ENCODE measurements at places on chromosomes 6 and 20.

DNA sequence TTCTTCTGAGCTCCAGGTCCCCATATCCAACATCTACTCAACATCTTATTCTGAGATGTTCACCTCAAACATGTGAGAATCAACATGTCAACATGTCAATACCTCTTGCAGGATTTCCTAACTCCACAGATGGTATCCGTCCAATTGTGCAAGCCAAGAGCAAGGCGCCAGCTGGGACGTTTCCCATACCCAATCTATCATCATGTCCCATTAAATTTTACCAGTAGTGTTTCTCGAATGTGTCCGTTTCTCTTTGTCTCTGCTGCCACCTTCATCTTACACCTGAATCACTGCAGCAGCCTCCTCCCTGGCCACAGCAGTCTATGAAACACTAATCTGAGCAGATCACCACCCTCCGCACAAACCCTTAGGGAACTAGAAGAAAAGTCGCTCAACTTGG, 78.0 kb upstream of the RPS6KA2 start:
- DNase-seq: no peak

DNA sequence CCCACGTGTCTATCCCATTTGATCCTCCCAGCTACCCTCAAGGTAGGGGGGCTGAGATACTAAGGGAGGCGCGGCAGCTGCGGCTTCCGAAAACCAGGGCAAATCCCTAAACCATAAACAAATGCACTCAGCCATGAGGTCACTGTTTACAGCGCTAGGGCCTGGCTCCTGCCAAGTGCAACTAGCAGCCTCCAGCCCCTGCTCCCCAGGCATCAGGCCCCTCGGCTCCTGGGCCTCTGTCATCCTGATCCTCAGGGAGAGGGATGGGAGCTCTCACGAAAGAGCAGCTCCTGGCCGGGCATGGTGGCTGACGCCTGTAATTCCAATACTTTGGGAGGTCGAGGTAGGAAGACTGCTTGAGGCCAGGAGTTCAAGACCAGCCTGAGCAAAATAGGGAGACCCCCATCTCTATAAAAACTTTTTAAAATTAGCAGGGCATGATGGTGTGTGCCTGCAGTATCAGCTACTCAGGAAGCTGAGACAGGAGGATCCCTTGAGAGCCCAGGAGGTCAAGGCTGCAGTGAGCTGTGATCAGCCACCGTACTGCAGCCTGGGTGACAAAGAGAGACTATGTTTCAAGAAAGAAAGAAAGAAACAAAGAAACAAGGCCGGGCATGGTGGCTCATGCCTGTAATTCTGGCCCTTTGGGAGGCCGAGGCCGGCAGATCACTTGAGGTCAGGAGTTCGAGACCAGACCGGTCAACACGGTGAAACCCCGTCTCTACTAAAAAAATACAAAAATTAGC, 42.5 kb upstream of the TLDC2 start:
- no peak for DNase-seq

GRCh38 chr6:15441215-15441868, 195.5 kb downstream of the JARID2 start:
- peak; percentile 28 for DNase-seq

GRCh38 chr6:107217248-107217647, 101.9 kb upstream of the BEND3 start:
- DNase-seq: no peak

- no peak for DNase-seq
Observed at GRCh38 chr6:159815410-159815809, 15.3 kb downstream of the PNLDC1 start.

GRCh38 chr6:548517-548916, 108.4 kb downstream of the HUS1B start:
- DNase-seq: no peak

DNA sequence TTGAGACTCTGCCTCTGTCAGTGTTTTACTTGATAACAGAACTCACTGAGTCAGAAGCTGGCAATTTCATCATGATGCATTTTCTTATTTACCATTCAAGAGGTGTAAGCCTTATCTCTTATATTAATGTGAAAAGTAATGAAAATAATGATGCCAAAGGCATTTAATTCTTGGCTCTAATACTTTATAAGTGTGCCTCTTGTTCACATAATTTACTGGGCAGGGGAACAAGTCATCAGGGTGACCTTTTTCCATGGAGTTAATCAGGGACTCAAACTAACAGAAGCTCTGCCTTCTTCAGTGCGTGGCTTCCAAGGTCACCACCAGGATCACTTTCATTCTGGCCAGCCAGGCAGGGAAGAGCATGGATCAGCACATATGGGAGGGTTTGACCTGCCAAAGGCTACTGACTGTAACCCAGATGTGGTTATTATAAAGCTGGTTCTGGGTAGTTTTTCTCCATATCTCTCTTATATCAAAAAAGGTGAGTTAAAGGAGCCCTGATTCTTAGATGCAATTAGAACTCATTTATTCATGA, 5.2 kb upstream of the PLCB1 start:
- no peak for DNase-seq

- no peak for DNase-seq
Observed at GRCh38 chr6:63565727-63566596, 6.3 kb upstream of the LOC128125822 start.

- DNase-seq: no peak
Observed at GRCh38 chr6:167122827-167123657, at the start of gene CCR6. Gene CCR6, plus strand, starts transcription at chr6:167123096. Its CDS starts 13,039 bp downstream, at chr6:167136135.

DNA sequence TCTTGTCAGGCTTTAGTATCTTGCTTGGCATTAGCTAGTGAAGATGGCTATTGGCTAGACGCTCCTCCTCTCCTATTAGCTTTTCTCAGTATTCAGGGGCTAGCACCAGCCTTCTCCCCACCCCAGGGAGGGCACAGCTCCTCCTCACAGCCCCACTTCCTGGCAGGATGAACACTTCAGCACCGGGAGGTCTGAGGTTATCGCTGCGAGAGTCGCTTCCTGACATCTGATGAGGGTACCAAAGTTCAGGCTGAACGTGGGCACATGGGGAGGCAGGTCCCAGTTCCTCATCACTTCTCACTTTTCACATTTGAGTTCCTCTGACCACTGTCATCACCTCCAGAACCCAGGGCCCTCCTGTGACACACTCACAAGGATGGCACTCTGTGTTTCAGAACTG, 66.6 kb downstream of the LAMA4 start:
- DNase-seq: no peak

- DNase-seq: no peak
Observed at GRCh38 chr6:131419702-131420101, 153.3 kb upstream of the ARG1 start.

DNA sequence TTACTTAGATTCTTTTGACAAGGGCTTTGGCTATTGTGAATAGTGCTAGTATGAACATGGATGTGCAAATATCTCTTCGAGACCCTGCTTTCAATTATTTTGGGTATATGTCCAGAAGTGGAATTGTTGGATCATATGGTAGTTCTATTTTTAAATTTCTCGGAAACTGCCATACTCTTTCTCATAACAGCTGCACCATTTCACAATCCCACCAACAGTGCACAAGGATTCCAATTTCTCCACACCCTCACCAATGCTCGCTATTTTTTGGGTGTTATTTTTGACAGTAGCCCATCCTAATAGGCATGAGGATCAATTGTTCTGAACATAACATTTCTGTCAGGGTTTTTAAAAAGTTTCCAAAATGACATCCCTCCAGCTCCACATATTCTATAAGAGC, 69.2 kb upstream of the ESR1 start:
- no peak for DNase-seq

DNA sequence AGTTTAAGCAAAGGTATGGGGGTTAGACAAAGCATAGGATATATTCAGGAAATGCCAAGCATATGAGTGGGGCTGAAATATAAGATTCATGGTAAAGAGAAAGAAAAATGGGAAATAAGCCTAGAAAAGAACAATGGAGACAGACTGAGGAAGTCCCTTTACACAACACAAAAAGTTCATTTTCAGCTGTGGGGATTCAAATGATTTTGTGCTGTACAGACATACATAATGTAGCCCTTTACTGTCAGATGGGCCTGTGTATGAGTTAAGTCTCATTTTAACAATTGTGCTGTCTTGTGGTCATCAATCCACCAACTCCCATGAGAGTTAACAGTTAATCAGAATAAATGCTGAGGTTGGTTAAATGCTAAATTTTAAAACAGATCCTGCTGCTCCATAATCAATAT, 37.2 kb downstream of the REV3L start:
- no peak for DNase-seq

DNA sequence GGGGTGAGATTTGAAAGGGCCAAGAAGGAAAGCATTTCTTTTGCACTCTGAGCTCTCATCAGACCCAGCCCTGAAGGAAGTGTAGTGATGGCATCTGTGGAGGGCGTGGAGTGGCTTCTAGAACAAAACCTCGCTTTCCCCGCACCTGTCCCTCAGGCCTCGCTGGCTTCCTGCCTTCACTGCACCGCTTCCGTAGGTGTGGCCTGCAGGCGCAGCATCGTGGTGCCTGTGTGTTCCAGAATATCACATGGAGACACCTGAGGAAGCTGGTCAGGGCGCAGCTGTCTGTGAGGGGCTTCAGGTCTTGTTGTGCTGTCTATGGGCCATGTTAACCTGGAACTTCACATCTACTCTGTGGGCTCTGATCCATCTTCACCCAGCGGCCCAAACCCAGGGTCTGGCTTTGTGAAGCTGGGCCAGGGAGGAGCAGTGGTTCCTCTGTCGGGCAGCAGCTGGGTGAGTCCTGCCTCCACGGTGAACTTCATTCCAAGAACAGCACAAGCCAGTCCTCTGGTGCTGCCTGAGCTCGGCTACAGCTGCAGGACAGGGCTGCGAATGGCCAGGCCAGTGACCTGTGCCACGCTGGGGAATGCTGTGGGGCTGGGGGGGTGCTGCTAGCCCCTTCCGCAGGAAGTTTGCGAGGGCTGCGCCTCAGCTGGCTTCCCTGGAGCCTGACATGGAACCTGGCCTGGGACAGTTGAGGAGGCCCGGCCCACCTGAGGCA, 40.9 kb downstream of the DSTN start:
- DNase-seq: no peak

DNA sequence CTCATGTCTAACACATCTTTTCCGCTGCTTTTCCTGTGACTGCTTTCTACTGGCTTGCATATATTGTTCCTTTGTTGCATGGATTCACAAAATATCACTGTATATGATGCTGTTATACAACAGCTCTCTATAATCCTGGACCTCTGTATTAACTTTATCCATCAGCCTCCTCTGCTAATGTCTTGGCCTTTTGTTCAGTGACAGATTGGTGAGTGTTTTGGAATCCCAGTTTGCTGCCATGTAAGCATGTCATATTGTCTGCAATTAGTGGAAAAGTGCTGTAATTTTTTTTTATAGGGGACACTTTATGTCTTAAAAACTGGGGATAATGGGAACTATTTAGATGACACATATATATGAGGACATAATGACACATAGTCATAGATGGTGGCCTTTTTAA, 3.0 kb downstream of the RIMS1 start:
- DNase-seq: no peak

DNA sequence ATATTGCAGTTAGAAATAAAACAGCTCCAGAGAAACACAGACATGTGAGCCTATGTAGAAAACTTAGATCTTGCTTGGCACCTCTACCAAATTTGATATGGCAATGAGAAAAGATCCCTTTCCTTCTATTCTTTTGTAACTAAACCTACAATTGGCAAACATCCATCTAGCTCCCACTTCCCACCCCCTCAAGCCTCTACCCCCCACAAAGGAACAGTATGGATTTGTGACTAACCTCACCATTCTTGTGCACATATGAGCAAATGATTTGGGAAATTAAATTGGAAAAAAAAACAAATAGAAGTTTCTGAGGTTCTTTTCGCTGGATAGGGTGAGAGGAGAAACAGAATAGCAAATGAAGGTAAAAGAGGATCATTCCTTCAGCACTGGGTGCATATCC, 85.8 kb upstream of the TIAM2 start:
- DNase-seq: no peak

DNA sequence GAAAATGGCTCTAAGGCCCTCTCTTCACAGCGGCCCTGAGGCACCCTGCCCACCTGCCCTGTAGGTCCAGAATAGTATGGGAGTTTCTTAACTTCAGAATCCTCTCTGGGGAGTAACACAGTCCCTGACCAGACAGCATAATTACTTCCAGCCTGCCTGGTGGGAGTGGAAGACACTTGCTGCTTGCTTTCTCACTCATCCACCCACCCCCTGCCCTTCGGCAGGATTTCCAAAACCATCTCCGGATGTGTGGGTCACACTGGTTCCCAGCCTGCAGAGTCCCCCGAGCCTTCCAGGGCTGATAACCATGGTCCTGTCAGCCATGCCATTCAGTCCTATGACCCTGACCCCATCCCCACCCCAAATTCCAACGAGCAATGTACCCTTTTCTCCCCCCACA, 5.4 kb downstream of the SLC29A1 start:
- no peak for DNase-seq

All from 8988T (cell line).